Activated T-helper 1 cell treated with anti-CD3 and anti-CD28 coated beads, Interleukin-12 subunit alpha, Interleukin-12 subunit beta, Interleukin-2, Interleukin-4 antibody, amounts not matched to agents 30 ng/mL and 10 ng/mL and 1 ng/mL, durations not matched to agents 14 hours and 24 hours and 36 hours (primary cell): ENCODE measurements at places on chromosomes 4 and X.

GRCh38 chr4:828641-829271, 2.8 kb upstream of the CPLX1 start:
- H3K4me3 ChIP-seq, result no peak overlapping the region
- DNase-seq, result no peak
- no peaks in the 10 kb centered on the region for H3K4me1 ChIP-seq
- peaks cover 22% of the 10 kb centered on the region for H3K27me3 ChIP-seq
- no peaks in the 10 kb centered on the region for H3K36me3 ChIP-seq
- no peak overlapping the region for H3K27ac ChIP-seq

- H3K36me3 ChIP-seq, result peaks cover 2% of the 10 kb centered on the region
- H3K4me1 ChIP-seq, result peaks cover 15% of the 10 kb centered on the region
- no peak overlapping the region for H3K4me3 ChIP-seq
- DNase-seq, result no peak
Measured at GRCh38 chrX:73977542-73978169, 326.3 kb upstream of the ZCCHC13 start.

DNA sequence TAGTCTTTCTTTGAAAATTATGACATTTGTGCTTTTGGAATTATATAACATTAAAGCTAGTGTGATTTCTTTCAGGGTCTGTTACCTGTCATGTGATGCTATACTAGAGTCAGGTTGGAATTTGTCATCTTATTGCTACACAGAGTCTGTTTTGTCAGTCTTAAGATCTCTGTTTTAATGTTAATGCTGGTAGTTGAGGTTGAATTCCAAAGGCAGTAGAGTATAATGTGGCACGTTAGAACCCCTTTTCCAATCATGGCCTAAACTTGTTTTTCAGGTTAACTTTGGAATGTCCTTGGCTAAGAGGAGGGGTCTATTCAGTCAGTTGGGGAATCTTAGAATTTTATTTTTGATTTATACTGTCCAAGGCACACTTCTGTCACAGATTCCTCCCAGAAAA, 258.5 kb downstream of the PABPC4L start:
- no peaks in the 10 kb centered on the region for H3K4me1 ChIP-seq
- no peak overlapping the region for H3K4me3 ChIP-seq
- DNase-seq, result no peak
- H3K36me3 ChIP-seq, result no peaks in the 10 kb centered on the region

DNA sequence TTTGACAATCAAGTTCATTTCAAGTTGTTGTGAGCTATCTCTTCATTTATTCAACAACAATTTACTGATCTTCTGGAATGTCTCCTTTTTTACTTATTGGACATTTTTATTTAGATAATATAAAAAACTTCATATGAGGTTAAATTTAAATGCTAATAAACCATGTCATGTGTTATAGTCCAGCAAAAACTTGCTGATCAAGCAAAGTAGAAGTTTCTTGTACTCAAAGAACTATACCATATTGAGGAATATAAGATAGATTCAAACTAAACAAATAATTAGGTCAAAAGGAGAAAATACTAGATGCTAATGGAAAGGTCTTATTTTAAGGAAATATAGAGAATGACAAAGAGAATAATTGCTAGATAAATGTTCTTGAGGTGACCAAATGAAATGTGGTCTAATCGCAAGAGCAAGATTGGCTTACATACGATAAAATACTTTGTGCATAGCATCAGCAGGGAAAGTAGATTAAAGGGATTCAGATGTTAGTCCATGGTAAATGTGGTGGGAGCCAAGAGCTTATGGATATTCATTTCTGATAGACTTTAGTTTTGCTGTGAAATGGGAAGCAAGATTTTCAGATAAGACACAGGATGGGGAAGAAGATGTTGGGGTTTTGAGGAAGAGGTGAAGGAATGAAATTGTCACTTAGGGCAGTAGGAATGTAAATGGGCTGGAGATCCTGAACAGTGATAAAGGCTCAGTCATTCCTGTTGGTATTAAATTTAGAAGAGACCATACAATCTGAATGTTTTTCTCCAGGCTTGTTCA, 229.5 kb downstream of the MAPK10 start:
- H3K27ac ChIP-seq, result no peak overlapping the region
- no peak overlapping the region for H3K4me3 ChIP-seq
- no peaks in the 10 kb centered on the region for H3K27me3 ChIP-seq
- no peaks in the 10 kb centered on the region for H3K36me3 ChIP-seq

DNA sequence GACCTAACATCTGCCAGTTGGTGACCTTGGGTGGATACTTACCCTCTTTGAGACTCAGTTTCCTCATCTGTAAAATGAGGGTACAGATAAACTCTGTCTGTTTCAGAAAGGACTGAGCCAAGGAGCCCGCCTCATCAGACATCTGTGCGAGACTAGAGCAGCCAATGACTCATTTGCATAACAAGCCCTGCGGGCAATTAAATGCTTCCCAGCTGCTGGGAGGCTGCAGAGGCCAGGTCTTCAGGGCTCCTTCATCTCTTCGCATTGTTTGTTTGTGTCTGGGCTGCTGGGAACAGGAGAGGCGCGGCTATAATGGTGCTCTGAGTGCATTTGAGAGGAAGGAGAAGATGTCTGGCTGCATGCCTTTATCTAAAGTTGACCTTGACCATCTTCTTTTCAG, 85.0 kb downstream of the ADRA2C start:
- no peaks in the 10 kb centered on the region for H3K36me3 ChIP-seq
- peaks cover 2% of the 10 kb centered on the region for H3K27me3 ChIP-seq
- no peaks in the 10 kb centered on the region for H3K4me1 ChIP-seq
- no peak overlapping the region for H3K4me3 ChIP-seq
- no peak for DNase-seq

- no peaks in the 10 kb centered on the region for H3K36me3 ChIP-seq
- H3K4me1 ChIP-seq, result no peaks in the 10 kb centered on the region
- no peak overlapping the region for H3K27ac ChIP-seq
- DNase-seq, result no peak
Measured at GRCh38 chr4:97942951-97943350, 200.3 kb downstream of the STPG2 start.

GRCh38 chrX:134794692-134795091, 136.4 kb upstream of the PLAC1 start:
- peaks cover 21% of the 10 kb centered on the region for H3K36me3 ChIP-seq
- peaks cover 36% of the 10 kb centered on the region for H3K4me1 ChIP-seq
- DNase-seq, result no peak
- H3K4me3 ChIP-seq, result peak overlapping the region; percentile 93

GRCh38 chr4:40630335-40631021, 814 bp upstream of the RBM47 start:
- peak overlapping the region; percentile 92 for H3K4me3 ChIP-seq
- peaks cover 6% of the 10 kb centered on the region for H3K36me3 ChIP-seq
- H3K27me3 ChIP-seq, result peaks cover 2% of the 10 kb centered on the region
- no peak overlapping the region for H3K27ac ChIP-seq

DNA sequence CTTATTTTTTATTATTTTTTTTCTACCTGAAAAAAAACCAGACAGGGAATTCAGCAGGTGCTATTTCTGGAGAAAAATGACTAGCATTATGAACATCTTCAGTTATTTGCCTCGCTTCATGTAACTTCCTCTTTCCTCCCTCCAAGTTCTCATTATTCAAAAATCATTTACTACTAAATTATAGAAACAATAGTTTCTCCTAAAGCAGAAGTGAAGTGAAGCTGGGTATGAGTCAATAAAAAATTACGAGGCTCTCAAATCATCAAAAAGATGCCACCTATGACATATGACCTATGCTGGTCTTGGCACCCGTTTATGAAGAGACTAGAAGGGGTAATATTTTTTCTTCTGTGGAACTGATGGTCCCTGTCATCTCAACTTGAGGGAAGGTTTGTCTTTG, 145.0 kb upstream of the AADAT start:
- no peaks in the 10 kb centered on the region for H3K36me3 ChIP-seq
- no peaks in the 10 kb centered on the region for H3K27me3 ChIP-seq
- no peak overlapping the region for H3K4me3 ChIP-seq
- no peak overlapping the region for H3K27ac ChIP-seq
- H3K4me1 ChIP-seq, result no peaks in the 10 kb centered on the region
- no peak for DNase-seq

- H3K4me3 ChIP-seq, result no peak overlapping the region
- peaks cover 4% of the 10 kb centered on the region for H3K27me3 ChIP-seq
- no peaks in the 10 kb centered on the region for H3K4me1 ChIP-seq
- H3K36me3 ChIP-seq, result no peaks in the 10 kb centered on the region
- no peak overlapping the region for H3K27ac ChIP-seq
Measured at GRCh38 chr4:122045533-122045932, 93.7 kb upstream of the TRPC3 start.

- H3K4me3 ChIP-seq, result no peak overlapping the region
- peaks cover 35% of the 10 kb centered on the region for H3K36me3 ChIP-seq
- H3K27ac ChIP-seq, result no peak overlapping the region
- no peak for DNase-seq
- no peaks in the 10 kb centered on the region for H3K27me3 ChIP-seq
Measured at GRCh38 chr4:37680089-37680488, 6.1 kb downstream of the RELL1 start.

GRCh38 chr4:85482010-85482738, 7.2 kb downstream of the ARHGAP24 start:
- no peak overlapping the region for H3K27ac ChIP-seq
- H3K36me3 ChIP-seq, result no peaks in the 10 kb centered on the region
- no peak overlapping the region for H3K4me3 ChIP-seq

GRCh38 chr4:2063557-2064275, 4.6 kb downstream of the NAT8L start:
- DNase-seq, result no peak
- H3K4me3 ChIP-seq, result no peak overlapping the region
- H3K4me1 ChIP-seq, result no peaks in the 10 kb centered on the region
- no peaks in the 10 kb centered on the region for H3K36me3 ChIP-seq
- peaks cover 9% of the 10 kb centered on the region for H3K27me3 ChIP-seq
- no peak overlapping the region for H3K27ac ChIP-seq

- no peak overlapping the region for H3K4me3 ChIP-seq
- H3K27me3 ChIP-seq, result no peaks in the 10 kb centered on the region
- H3K27ac ChIP-seq, result no peak overlapping the region
- no peak for DNase-seq
- H3K4me1 ChIP-seq, result peaks cover 6% of the 10 kb centered on the region
Measured at GRCh38 chr4:183350317-183351071, 28.3 kb upstream of the CLDN24 start.

DNA sequence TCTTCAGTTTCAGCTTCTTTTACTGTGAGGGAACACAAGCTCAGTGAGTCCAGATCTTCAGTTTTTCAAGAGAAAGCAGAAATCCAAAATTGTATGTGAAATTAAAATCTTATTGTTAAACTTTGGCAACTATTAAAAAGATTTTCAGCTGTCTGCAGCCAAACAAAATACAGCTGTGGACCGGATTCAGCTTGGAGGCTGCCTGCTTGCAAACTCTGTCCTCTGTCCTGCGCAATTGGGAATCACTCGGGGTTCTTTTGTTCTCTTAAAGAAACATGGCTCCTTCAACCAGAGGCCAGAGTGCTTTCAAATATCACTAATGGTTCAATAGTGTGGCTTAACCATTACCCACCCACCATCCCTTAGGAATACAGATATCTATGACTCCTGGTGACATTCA, 201.2 kb downstream of the CHIC2 start:
- no peaks in the 10 kb centered on the region for H3K36me3 ChIP-seq
- H3K27me3 ChIP-seq, result peaks cover 2% of the 10 kb centered on the region
- H3K4me1 ChIP-seq, result no peaks in the 10 kb centered on the region
- no peak for DNase-seq

DNA sequence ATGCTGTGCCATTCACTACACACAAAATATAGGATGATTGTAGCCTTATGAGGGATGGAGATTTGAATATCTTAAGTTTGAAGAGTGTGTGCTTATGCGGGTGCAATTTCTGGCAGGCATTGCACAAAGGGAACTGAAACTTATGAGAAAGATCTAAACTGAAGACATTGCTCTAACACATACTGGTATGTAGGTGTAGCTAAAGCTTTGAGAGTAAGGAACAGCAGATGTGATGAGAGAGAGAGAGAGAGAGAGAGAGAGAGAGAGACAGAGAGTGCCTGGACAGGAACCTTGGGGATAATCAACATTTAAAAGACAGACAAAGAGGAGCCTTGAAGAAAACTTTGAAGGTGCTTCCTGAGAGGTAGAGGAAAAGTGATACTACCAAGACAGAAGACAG, 379.7 kb downstream of the SPRY1 start:
- H3K4me1 ChIP-seq, result no peaks in the 10 kb centered on the region

DNA sequence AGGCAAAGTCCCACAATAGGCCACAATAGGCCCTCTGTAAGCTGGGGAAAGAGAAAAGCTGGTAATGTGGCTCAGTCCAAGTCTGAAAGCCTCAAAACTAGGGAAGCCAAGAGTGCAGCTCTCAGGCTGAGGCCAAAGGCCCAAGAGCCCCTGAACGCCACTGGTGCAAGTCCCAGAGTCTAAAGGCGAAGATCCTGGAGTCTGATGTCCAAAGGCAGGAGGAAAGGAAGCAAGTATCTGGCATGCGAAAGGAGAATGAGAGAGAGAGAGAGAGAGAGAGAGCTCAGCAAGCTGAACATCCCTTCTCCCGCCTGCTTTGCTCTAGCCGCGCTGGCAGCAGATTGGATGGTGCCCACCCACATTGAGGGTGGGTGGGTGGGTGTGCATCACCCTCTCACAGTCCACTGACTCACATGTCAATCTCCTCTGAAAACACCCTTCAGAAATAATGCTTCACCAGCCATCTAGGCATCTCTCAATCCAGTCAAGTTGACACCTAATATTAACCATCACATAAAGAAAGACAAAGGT, 30.9 kb upstream of the ELF2 start:
- H3K36me3 ChIP-seq, result no peaks in the 10 kb centered on the region
- no peak for DNase-seq
- H3K27me3 ChIP-seq, result peaks cover 3% of the 10 kb centered on the region
- H3K27ac ChIP-seq, result no peak overlapping the region
- no peak overlapping the region for H3K4me3 ChIP-seq
- H3K4me1 ChIP-seq, result no peaks in the 10 kb centered on the region

- peak; percentile 32 for DNase-seq
- peak overlapping the region; percentile 64 for H3K4me3 ChIP-seq
- H3K27ac ChIP-seq, result peak overlapping the region; percentile 88
- H3K27me3 ChIP-seq, result no peaks in the 10 kb centered on the region
- peaks cover 20% of the 10 kb centered on the region for H3K36me3 ChIP-seq
Measured at GRCh38 chrX:46704767-46705386, 54.0 kb downstream of the SLC9A7 start.

DNA sequence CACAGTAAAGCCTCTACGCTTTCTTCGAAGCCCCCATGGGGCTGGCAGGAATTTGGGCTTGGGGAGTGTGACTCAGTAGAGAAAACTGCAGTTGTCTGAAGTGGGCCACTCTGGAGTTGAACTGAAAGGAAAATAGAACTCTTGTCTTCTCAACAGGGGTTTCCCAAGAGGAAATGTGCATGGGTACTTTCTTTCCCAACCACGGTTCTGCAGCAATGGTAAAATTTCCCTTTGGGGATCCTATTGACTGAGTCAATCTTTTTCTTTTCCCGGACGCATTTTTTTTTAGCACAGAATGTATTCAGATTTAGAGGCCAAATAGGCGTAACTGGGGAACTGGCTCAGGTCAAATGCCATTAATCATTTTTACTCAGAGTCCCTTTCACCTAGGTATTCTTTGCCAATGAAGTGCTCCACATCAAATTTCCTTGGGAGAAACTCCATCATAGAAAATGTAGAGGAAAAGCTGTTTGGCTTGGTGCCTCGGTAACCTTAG, 269.3 kb downstream of the STIM2 start:
- no peaks in the 10 kb centered on the region for H3K4me1 ChIP-seq
- H3K27me3 ChIP-seq, result no peaks in the 10 kb centered on the region
- H3K36me3 ChIP-seq, result no peaks in the 10 kb centered on the region
- no peak overlapping the region for H3K4me3 ChIP-seq
- DNase-seq, result no peak
